ENCODE measurements at places on chromosomes 12 and 14.
A peak's percentile ranks its signal among the peaks of the same experiment; 100 is the strongest.

GRCh38 chr12:75289753-75290152, 40.4 kb downstream of the CAPS2 start:
- no peak for DNase-seq

- DNase-seq = no peak
Measured at GRCh38 chr14:101734246-101734847, 27.2 kb upstream of the PPP2R5C start.

GRCh38 chr12:90260136-90260535, 551.5 kb upstream of the ATP2B1 start:
- DNase-seq = no peak

DNA sequence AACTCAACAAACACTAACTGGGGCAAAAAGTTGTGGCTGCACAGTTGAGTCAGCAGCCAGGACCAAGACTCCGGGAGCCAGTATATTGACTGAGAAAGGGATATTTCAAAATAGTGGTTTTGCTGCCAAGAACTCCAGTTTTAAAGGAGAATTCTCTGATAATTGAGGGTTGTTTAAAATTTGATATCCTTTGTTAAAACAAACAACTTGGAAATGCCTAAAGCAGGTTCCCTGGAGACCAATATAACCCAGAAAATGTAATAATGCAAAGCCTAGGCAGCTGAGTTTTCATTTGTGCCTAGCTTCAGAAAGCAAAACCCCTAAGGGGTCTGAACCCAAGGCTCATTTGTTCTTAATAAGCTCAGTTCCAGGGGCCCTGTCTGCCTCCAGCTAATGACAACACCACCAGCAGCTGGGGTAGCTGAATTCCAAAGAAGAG, 311.7 kb upstream of the CCDC196 start:
- no peak for DNase-seq

- no peak for DNase-seq
Measured at GRCh38 chr14:64244279-64244678, 49.9 kb downstream of the ESR2 start.

GRCh38 chr14:102695167-102695555, 82.1 kb upstream of the TRAF3 start:
- DNase-seq = no peak

GRCh38 chr12:131281016-131281415, 327.3 kb downstream of the ADGRD1 start:
- DNase-seq = no peak

DNA sequence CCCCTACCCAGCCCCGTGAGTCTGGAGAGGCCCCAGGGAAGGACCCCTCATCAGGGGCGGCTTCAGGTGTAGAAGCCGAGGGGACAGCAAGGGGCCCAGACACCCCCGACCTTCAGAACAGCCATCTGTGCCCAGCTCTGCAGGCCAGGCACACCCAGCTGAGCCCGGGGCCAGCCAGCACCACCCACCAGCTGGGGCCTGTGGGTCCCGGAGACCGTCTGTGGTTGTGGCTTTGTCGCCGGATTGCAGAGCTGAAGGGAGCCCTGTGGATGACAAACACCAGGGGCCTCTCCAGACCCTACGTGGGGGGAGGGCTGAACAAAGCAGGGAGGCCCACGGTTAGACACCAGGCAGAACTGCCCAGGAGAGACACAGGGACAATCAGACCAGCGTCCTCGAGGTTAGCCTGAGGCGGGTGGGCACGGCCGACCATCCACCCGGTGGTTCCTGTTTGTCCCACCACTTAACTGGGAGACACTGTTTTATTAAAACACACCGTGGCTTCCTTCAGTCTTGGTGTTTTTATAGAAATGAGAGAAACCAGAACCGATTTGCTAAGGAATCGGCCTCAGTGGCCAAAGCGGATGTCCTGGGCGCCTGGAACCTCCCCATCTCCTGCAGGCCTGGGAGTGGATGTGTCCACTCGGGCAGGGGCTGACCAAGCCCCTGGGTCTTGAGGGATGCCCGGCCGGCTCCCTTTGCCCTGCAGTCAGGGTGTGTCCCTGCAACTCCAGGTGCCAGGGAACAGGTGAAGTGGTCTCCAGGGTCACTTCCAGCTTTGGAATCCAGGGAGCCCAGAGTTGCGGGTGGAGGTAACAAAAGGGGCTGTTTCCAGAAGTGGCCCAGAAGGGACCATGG, 10.0 kb downstream of the C14orf180 start:
- DNase-seq = no peak

GRCh38 chr14:89507926-89508460, 91.0 kb upstream of the FOXN3 start:
- DNase-seq = no peak

DNA sequence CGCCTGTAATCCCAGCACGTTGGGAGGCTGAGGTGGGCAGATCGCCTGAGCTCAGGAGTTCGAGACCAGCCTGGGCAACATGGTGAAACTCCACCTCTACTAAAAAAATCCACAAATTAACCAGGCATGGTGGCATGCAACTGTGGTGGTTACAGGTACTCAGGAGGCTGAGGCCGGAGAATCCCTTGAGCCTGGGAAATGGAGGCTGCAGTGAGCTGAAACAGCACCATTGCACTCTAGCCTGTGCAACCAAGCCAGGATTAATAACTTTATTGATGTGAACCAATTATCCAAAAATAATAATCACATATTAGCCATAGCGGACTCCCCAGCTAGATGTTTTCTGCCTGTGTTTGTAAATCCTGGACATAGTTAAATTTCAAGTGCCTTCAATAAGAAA, 1.8 kb upstream of the NUDT4 start:
- DNase-seq = no peak

- no peak for DNase-seq
Measured at GRCh38 chr14:99773521-99774497, 19.4 kb upstream of the EML1 start.

GRCh38 chr14:50334211-50334610, 22.1 kb downstream of the DMAC2L start:
- no peak for DNase-seq

DNA sequence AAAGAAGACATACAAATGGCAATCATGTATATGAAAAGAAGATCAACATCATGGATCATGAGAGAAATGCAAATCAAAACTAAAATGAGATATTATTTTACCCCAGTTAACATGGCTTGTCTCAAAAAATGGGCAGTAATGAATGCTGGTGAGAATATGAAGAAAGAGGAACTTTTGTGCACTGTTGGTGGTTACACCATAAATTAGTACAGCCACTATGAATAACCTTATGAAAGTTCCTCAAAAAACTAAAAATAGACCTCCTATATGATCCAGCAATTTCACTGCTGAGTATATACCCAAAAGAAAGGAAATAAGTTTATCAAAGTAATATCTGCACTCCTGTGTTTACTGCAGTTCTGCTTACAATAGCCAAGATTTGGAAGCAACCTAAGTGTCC, 151.7 kb downstream of the PDZRN4 start:
- DNase-seq = no peak

DNA sequence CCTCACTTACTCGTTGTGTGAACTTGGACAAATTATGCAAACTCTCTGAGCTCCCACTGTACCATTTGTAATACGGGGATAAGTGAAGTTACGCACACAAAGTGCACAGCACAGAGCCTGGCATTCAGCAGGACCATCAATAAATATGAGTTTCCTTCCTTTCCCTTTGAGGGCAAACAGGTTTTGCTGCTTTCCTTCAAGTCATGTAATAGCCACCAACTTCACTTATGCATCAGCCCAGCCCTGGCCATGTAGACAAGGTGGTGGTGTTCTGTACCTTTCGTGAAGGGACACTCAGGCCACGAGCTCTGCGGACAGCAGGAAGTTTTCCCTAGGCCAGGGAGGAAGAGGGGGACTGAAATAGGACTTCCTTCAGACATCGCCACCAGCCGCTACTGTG, 272.7 kb downstream of the CACNA1C start:
- DNase-seq = no peak

DNA sequence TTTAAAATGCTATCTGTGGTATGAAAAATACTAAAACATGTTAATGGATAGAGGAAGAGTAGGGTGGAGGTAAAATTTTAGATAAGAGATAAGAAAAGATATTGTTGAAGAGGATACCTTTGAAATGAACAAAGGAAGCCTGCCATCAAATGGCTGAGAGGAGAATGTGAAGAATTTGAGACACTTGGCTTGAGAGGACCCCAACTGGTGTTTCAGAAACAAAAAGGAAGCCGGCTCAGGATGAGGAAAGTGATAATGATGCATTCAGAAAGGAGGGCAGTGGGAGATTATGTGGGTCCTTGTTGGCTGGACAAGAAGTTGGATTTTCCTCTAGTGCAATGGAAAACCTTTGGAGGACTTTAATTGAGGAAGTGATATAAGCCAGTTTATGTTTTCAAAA, 264.4 kb downstream of the DUSP6 start:
- DNase-seq = no peak

- DNase-seq = no peak
Measured at GRCh38 chr14:102282751-102283465, 22.1 kb downstream of the MOK start.

GRCh38 chr12:100173111-100173510, 27.5 kb upstream of the ACTR6 start:
- DNase-seq = no peak

DNA sequence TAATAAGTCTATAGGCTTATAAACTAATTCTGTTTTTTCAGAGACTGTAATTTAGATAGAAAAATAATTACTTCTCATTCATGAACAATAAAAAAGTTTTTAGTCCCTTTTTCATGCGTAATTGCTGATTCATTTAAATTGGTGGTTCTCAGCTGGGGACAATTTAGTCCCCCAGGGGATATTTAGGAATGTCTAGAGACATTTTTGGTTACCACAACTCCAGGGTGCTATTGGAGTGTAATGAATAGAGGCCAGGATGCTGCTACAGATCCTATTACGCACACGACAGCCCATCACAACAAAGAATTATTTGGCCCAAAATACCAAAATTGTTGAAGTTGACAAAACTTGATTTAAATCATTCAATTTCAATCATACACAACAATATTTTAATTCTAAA, 22.8 kb upstream of the VCPKMT start:
- DNase-seq = no peak

GRCh38 chr14:67815573-67816225, 691 bp downstream of the ZFYVE26 start:
- DNase-seq = no peak

GRCh38 chr14:100748944-100749343, 22.3 kb downstream of the DLK1 start:
- no peak for DNase-seq

GRCh38 chr12:8154526-8154925, 2.3 kb upstream of the ZNF705A start:
- DNase-seq = no peak

- DNase-seq = peak; percentile 58
Measured at GRCh38 chr12:48814262-48815125, 3.8 kb upstream of the CACNB3 start.

- DNase-seq = no peak
Measured at GRCh38 chr12:126189856-126190255, 1124.6 kb downstream of the AACS start.

DNA sequence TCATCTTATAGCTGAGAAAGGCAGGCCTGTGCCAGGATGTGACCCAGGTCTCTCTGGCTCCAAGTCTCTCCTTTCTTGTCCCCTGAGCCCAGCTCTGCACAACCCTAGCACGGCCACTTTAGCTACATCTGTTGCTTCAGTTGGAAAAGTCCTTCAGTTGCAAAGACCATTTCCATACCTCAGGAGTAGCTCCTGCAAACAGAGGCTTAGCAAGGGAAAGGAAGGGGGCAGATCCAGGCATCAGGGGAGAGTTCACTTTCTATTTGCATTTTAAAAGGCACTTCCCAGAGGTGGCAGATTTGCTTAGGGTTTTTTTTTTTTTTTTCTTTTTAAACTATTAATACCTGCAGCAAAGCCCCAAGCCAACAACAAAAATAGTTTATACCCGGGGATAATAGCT, 3.0 kb upstream of the PITPNM2 start:
- no peak for DNase-seq

GRCh38 chr12:104866291-104866690, 91.8 kb downstream of the SLC41A2 start:
- no peak for DNase-seq

DNA sequence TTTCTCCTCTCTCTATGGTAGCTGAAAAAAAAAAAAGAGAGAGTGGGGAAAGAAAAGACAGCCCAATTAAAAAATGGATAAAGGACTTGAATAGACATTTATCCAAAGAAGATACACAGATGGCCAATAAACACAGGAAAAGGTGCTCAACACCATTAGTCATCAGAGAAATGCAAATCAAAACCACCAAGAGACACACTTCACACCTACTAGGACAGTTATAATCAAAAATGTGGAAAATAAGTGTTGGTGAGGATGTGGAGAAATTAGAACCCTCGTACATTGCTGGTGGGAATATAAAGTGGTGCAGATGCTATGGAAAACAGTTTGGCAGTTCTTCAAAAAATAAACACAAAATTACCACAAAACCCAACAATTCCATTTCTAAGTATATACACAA, 172.4 kb upstream of the GRIN2B start:
- DNase-seq = no peak

GRCh38 chr12:131221957-131222328, 268.2 kb downstream of the ADGRD1 start:
- DNase-seq = no peak

GRCh38 chr14:96039633-96040311, 610 bp downstream of the C14orf132 start:
- no peak for DNase-seq

DNA sequence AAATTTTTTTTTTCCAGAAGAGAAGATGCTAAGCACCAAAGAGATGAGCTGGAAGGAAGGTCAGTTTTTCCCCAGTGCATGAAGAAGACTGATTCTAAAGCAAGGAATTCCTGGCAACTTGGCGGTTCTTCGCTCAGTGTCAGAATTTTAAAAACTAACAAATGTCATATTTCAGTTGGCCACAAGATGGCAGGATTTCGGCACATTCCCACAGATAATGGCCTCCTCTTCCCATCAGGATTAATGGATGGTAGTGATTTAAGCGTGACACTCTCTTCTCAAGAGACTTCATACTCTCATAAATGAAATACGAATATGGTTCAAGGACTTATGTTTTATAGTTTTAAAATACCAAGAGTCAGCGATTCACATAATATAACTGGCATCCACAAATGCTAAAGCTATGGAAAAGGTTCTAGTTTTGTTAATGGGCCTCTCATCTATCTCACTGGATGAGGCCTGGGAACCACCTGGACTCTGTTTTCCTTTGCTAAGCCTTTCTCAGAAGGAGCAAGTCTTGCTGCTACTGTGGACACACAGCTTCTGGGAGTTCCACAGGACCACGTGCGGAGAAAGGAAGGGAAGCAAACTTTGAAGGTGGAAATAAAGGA, 46.1 kb upstream of the PTPRO start:
- DNase-seq = no peak

DNA sequence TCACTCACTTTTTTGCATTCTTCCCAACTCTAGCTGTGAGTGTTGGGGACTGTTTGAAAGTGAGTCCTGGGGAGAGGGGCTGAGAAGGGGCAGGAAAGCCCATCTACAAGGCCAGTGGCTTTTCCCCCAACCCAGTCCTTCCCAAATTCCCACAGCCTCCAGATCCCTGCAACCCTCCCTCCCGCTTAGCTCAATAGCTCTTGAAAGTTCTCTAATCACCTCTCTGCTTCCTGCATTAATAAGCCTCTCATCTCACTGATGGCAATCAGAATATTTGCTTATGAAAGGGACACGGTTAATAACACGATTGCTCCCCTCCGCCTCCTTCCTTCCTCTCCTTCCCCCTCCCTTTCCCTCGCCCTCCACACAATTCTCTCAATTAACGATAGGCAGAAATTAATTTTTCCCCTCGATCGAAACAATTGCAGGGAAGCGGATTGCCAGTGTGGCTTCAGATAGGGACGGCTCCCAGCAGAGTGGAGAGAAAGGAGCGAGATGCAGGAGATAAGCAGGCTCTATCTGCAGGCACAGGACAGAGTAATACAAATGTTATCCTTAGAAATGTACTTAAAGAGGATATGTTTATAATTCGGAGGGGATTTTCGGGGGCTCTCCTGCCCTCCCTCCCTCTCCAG, 15.1 kb upstream of the GPATCH2L start:
- no peak for DNase-seq

- DNase-seq = no peak
Measured at GRCh38 chr14:82003426-82003825, 469.8 kb upstream of the SEL1L start.

All from stimulated activated CD8-positive, alpha-beta memory T cell treated with anti-CD3 and anti-CD28 coated beads, Interleukin-12 subunit alpha, Interleukin-12 subunit beta, amount 100 ng/mL, for 4 hours (primary cell).